Stimulated activated CD8-positive, alpha-beta memory T cell treated with anti-CD3 and anti-CD28 coated beads, Interleukin-15, amount 100 ng/mL, for 1 hour (primary cell): ENCODE measurements at places on chromosomes 16 and 17.

DNA sequence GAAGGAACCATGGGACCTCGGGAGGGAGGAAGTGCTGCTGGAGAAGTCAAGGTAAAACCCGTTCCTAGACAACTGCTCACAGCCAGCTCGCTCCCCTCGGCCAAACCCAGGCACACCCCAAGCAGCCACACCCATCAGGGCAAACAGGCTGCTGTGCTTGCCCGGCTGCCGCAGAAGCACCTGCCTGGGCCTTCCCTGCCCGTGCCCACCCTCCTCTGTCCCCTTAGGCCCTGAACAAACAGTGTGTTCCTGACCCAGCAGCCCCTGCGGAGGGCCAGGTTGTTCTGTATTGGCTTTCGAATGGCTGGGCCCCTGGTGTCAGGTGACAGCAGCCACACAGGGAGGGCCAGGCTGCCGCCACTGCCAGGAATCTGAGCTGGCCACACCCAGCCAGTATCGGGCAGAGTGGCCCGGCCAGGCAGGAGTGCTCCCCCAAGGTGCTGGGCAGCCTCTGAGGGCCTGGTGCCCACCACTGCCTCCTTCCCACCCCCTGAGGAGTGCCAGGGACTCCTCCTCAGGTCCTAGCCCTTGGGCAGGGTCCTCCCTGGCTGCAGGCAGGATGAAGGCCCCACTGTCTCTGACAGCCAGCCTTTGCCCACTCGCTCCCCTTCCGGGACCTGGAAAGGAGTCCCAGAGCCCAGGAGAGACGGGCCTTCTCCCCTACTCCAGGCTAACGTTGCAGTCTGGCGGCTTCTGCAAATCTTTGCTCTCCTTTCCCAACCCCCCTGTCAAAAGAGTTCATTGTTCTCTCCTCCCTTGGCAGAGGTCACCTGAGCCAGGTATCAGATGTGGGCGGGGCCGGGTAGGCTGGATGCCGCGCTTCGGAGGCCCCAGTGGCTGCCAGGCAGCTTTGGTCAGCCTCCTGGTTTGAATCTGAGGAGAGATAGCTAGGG, 24.0 kb downstream of the LLGL2 start:
- DNase-seq = no peak

- DNase-seq = peak; percentile 87
Observed at GRCh38 chr17:8185582-8186445, 4.2 kb downstream of the BORCS6 start.

DNA sequence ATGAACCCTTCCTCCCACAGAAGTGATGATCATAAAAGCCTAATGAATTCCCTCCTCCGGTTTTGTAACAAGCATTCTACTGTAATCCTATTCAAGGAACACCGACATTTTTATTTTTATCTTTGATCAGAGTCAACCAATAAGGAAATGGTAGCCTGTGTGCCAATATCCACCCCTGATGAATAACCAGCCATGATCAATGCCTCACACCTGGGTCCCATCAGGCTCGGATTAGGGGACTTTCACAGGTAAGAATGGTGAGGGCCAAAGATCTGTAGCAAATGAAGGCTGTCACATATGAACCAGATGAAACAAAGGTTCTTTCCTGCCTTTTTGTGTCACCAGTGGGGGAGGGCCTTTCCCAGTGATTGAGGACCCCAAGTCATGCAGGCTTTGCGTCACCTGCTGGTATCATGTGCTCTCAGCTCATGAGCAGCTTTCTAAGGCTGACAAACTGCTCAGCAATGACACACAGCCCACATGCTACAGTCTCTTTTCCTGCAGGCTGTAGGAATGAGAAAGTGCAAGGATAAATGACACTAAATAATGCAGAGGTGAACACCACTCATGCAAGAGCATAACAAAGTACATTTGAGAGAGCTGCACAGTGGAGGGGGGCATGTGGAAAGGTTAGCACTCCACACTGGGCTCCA, 34.9 kb downstream of the TOM1L2 start:
- DNase-seq = no peak

GRCh38 chr17:77208217-77208808, 67.5 kb downstream of the SEC14L1 start:
- no peak for DNase-seq

- no peak for DNase-seq
Observed at GRCh38 chr16:55126456-55126855, 195.8 kb downstream of the IRX5 start.

DNA sequence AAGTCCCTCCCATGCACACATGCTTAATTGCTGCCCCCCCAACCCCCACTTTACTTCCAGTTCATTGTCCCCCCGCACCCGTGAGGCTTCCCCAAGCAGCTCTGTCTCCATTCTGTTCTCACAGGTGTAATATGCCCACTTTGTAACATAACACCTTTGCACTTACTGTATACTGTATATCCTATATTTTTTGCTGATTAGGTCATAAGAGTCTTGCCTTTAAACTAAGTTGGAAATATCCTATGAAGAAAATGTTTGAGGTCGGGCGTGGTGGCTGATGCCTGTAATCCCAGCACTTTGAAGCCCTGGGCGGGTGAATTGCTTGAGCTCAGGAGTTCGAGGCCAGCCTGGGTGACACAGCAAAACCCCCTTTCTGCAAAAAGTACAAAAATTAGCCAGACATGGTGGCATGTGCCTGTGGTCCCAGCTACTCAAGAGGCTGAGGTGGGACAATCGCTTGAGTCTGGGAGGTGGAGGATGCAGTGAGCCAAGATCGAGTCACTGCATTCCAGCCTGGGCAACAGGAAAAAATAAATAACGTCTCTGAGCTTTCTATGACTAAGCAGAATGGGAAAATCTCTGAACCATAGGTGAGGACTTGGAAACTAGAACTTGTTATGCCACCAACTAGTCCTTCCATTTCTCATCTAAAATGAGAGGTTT, 76.1 kb downstream of the TNRC6C start:
- DNase-seq = no peak

GRCh38 chr17:67058036-67058435, 13.7 kb downstream of the CACNG1 start:
- no peak for DNase-seq

- no peak for DNase-seq
Observed at GRCh38 chr17:164303-165235, 16.9 kb downstream of the DOC2B start.

DNA sequence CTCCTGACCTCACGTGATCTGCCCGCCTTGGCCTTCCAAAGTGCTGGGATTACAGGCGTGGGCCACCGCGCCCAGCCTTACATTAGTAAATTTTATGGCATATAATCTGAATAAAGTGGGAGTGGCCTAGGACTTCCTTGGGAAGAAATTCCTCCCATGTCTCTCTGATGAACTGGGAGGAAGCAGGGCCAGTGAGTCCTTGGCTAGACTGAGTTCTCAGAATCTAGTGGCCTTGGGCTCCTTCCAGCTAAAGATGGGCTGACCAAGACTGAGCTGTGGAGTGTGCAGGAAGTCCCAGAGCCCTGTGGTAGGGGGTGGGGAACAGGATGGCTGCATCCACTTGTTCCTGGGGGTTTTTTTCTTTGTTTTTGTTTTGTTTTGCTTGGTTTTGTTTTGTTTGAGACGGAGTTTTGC, 10.0 kb upstream of the NAGLU start:
- no peak for DNase-seq

DNA sequence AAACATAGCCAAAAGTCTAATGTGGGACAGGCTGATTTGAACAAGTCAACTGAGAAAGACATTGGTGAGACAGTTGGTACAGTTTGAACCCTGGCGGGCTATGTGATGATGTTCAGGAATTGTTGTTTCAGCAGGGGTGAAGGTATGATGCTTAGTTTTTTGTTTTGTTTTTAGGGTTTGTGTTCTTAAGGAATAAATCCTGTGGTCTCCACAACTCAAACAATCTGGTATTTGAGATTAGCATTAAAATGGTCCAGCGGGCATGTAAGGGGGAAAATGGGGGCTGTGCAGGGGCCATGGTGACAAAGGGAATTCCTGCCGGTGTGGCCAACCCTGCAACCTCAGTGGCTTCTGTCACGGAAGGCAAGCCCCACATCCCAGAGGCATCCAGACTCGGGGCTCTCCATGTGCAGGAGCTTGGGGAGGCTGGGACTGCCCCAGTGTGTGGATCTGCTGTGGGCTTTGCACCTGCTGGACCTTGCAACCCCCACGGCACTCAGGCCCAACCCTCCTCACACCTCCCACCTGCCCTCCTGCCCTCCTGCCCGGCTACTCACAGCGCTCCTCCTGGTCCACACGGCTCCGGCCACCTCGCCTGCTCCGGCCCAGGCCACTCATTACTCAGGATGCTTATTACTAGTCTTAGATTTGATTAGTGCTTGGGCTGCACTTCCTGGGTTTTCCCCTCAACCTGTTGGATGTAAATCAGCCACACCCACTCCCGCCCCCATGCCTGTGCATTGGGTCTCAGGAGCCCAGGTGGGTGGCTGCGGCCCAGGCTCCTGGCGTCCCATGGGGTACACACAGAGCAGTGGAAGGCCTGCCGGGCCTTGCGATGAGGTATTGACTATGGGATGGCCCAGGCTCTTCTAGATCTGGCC, at the start of gene TNFRSF13B:
Gene TNFRSF13B (minus strand): TSS at position 661 of the 881 bp plus-strand sequence. CDS start 43 bp downstream, at position 618.
- DNase-seq = no peak

GRCh38 chr17:81179220-81179619, 13.2 kb upstream of the AATK start:
- DNase-seq = no peak

DNA sequence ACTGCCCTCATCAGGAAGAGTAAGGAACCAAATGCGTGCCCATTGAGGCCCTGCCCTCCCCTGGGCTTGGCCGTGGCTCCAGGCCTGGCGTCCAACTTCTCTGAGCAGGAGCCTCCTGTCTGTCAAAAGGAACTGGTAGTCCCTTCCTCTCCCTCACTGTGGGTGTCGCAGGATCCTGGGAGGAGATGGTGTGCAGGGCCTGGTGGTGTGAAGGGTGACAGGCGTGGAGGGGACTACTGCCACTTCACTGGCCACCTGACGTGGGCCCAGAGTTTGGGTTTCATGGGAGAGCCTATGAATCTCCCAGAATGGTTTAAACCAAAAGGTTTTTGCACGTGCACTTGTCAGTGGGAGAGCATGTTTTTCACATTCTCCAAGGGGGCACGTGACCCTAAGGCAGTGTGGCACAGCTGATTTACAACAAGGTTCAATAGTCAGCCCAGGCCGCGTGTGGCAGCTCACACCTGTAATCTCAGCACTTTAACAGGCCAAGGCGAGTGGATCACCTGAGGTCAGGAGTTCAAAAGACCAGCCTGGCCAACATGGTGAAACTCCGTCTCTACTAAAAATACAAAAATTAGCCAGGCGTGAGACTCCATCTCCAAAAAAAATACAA, 12.5 kb downstream of the ARL2BP start:
- DNase-seq = no peak

- DNase-seq = no peak
Observed at GRCh38 chr17:1907909-1908698, 78.3 kb downstream of the RPA1 start.

DNA sequence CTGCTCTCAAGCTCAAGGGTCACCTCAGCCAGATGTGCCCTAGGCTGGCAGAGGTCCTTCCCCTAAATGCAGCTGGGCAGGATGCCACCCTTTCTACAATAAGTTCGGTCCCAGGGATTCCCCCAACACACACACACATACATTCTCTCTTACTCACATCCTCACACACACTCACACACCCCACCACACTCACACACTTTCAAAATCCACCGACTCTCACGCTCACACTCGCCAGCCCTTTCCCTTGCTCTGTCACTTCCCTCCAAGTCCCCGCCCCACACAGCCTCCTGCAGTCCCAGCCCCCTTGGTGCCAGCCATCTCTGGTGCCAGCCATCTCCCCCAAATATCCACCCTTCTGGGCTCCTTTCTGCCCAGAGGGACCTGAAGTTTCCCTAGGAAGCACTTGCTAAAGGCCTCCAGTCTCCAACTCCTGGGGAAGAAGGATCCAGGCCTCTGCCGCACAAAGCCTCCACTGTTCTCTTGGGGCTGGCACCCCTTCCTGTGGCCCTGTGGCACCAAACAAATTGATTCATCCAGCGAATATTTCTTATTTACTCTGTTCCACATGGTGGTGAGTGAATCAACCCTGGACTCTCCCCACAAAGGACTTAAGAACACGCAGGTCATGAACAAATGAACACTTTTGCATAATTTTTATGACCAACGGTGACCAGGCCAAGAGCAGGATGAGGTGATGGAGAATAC, 3.8 kb upstream of the USP36 start:
- no peak for DNase-seq

DNA sequence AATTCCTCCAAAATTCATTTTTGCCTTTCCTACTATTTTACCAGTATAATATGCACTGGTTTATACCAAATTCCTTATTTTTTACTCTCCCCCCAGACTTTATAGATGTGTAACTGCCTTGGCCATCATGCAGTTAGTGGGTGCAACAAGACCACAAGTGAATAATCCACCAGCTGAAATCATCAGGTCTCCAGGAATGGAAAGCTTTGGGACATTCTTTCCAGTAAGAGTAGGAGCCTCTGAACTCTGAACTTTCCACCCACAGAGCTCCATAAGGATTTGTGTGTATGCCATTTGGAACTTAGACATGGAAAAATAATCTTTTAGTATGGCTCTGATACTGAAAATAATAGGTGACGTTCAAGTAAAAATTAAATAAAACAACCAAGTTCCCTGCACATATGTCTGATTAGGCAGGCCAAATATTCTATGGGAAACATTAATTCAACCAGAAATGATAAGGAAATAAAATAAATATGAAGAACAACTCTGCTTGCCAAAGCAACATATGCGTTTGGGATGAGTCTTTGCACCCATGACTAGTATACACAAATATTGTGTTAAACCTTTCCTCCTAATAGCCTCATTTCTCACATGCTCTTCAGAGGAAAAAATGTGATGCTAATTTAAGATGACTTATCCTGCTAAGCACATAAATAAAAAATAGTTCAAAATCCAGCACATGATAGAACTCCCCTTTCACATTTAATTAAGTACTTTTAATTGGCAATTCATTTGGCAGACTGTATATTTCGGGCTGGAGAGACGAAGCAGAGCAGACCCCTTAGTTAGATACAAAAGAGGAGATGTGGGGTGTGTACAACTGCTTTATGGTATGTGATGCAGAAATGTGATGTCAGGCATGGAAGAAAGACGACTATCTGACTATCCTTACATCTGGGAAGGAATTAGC, 11.6 kb upstream of the LYRM9 start:
- no peak for DNase-seq

- DNase-seq = no peak
Observed at GRCh38 chr17:80720610-80721577, 176.3 kb downstream of the RPTOR start.

DNA sequence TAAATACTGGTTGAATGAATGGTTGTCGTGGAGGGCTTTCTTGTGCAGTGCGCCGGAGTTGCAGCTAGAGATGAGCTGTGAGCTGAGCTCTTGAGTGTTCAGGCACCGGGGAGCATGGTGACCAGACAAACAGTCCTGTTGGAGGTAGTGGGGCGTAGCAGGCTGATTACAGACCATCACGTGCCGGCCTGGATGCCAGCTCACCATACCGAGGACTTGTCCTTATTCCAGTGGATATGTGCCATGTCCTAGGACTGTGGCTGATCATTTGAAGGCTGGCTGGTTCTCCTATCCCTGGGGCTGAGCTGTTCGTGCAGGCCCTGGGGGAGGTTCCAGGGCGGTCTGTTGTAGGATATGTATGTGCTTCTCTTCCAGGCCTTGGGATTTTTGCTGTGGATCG, 60.0 kb downstream of the ABCC1 start:
- DNase-seq = no peak

DNA sequence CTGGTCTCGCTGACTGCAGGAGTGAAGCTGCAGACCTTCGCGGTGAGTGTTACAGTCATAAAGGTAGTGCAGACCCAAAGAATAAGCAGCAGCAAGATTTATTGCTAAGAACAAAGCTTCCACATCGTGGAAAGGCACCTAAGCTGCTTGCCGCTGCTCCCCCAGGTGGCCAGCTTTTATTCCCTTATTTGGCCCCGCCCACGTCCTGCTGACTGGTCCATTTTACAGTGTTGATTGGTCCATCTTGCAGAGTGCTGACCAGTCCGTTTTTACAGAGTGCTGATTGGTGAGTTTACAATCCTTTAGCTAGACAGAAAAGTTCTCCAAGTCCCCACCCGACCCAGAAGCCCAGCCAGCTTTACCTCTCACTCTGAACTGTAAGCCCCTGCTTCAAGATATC, 227.8 kb downstream of the ABCC12 start:
- DNase-seq = no peak
